COLO829 (cell line): ENCODE measurements at places on chromosomes 16 and 17.

GRCh38 chr17:2721603-2722002 lies 10.0 kb upstream of the CLUH start:
- no peak for DNase-seq

DNA sequence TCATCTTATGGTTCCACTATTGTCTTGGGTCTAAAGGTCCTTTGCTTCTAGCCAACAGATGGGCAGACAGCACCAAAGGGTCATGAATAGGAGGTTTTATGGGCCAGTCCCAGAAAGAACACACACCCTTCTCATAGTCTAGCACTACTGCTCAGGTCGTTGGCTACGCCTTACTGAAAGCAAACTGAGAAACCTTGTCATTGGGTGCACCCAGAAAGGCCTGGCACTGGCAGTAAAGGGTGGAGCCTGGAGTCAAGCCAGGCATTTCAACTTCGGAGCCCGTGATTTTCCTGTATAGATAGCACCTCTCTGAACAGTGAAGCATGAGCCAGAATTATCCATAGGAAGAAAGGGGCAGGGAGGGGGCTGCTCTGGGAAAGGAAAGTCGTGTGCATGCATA lies 74.9 kb downstream of the VAT1L start:
- DNase-seq: no peak

- DNase-seq: peak; percentile 61
Observed at GRCh38 chr17:72976971-72977770, 115.3 kb downstream of the SLC39A11 start.

- peak; percentile 40 for DNase-seq
Observed at GRCh38 chr17:54992797-54993639, 24.5 kb downstream of the STXBP4 start.

DNA sequence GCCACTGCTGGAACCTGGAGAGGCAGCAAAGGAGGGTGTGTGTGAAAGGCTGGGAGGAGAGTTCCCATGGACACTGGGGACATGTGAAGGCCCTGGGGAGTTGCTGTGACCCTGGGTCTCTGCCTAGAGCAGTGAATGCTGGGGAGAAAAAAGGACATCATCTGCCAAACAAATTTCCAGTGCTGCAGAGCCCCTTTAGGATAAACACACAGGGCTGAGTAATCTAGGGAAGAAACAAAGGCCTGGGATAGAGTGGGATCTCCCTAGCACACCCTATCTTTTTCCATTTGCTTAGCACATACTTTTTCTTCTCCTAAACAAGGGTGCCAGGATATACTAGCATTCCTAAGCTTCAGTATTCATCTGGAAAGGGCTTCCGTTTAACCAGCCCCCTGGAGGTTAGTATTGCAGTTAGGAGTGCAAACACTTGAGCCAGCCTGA lies 3.3 kb upstream of the HIGD1B start:
- no peak for DNase-seq

- no peak for DNase-seq
Observed at GRCh38 chr17:69524854-69525253, 110.4 kb downstream of the MAP2K6 start.

DNA sequence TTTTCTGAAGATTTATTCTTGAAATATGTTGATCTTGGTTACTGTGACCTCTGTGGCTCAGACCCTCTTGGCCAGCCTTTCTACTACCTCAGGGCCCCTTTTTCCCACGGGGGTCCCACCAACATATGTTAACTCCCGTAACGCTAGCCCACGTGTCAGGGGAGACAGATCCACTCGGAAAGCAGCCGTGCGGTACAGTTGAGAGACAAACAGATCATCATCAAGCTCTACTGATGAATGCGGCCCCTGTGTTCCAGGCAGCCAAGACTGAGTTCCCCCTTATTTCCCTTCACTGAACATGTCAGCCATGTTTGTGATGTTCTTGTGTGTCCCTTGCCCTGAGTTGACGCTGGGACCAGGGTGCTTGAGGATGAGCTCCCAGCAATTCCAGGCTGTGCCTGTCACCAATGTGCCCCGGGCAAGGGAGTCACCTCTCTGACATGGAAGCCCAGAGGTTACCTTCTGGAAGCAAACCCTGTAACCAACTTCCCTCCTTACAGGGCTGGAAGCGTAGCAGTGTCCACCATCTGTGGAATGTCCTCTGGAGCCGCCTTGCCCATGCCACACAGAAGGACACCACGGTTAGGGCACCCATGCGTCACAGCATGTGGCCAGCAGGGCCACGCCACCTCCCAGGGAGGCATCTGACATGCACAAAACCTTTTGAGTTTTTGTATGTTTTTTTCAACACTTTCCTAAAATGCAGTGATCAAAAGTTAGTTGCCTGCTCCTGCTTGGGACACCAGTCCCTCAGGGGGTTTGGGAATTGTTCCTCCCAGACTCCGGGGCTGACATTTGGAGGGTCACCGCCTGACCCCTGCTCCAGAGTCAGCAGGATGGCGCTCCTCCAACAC lies 193.7 kb upstream of the CHMP6 start:
- no peak for DNase-seq

GRCh38 chr16:57036945-57037344 lies 47.6 kb downstream of the NLRC5 start:
- DNase-seq: no peak

- DNase-seq: no peak
Observed at GRCh38 chr17:77282524-77283515, 142.1 kb downstream of the SEC14L1 start.

- no peak for DNase-seq
Observed at GRCh38 chr17:75273977-75274708, 3.1 kb upstream of the MIF4GD start.

DNA sequence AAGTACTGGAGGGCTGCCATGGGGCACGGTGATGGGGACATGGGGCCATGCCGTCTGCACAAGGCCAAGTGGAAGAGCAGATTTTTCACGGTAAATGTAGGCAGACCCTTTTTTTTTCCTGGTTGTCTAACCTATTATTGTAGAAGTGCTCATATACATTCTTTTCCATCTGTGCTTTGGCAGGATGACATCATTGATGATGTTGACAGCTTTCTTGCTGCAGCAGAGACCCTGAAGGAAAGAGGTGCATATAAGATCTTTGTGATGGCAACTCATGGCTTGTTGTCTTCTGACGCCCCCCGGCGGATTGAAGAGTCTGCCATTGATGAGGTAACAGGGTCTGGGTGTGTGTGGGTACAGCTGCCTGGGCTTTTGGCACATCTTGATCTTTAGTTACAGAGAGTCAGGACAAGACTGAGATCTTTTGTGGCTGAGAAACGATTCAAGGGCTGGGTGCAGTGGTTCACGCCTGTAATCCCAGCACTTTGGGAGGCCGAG lies 23.3 kb upstream of the SLC5A10 start:
- no peak for DNase-seq

DNA sequence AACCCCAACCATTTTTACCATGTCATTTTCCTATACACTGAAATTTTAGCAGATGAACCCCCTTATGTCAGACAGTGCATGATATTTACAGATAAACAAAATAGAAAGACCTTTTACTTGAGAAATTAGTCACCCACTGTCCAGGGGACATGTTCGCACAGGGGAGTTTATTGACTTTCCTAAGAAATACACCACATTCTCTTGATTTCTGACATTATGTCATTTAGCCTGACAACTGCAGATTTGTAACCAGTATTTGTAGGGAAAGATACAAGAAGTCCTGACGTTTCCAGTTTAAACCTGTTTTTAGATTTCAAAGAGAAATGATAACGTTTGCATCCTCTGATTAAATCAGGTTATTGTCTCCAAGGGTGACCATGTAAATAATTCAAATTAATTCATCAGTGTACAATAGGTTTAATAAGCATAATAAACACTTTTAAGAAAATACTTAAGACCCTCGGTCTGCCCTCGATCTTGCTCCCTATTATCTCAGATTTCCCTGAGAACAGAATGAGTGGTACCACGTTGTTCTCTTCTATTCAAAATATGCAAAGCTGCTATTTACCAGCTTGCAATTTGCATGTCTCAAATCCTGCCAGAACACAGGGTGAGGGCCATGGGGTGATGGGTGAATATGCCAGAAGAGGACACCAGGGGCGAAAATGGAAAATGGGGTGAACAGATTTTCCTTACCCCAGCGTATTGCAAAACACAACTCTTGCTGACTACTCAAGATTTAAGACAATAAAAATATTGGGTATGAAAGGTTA lies 2.1 kb upstream of the LYRM9 start:
- no peak for DNase-seq

- DNase-seq: no peak
Observed at GRCh38 chr17:66056148-66056547, 135.8 kb downstream of the CEP112 start.

GRCh38 chr16:56277075-56277474 lies 85.8 kb downstream of the GNAO1 start:
- DNase-seq: no peak

DNA sequence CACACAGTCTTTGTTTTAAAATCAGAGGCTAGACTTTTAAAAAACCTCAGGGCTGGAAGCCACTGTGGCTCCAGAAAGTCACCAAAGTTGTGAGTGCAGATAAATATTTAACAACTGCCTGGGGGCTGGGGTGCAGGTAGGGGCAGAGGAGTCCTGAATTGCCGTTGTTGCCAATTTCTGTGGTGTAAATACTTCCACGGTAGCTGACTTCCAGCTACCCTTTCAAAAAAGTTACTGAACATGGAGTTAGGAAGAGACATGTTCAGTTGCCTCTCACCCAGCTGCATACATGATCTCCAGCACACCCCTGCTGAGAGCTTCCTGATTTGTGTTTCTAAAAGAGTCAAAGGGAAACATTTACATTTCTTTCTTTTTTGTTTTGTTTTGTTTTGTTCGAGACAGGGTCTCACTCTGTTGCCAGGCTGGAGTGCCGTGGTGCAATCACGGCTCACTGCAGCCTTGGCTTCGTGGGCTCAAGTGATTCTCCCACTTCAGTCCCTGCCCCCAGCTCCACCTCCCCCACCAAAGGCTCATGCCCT lies 58.7 kb downstream of the PLXDC1 start:
- no peak for DNase-seq

GRCh38 chr16:4702466-4702808 lies 9.1 kb downstream of the NUDT16L1 start:
- DNase-seq: no peak

- DNase-seq: no peak
Observed at GRCh38 chr16:12426122-12426521, 377.6 kb downstream of the CPPED1 start.

DNA sequence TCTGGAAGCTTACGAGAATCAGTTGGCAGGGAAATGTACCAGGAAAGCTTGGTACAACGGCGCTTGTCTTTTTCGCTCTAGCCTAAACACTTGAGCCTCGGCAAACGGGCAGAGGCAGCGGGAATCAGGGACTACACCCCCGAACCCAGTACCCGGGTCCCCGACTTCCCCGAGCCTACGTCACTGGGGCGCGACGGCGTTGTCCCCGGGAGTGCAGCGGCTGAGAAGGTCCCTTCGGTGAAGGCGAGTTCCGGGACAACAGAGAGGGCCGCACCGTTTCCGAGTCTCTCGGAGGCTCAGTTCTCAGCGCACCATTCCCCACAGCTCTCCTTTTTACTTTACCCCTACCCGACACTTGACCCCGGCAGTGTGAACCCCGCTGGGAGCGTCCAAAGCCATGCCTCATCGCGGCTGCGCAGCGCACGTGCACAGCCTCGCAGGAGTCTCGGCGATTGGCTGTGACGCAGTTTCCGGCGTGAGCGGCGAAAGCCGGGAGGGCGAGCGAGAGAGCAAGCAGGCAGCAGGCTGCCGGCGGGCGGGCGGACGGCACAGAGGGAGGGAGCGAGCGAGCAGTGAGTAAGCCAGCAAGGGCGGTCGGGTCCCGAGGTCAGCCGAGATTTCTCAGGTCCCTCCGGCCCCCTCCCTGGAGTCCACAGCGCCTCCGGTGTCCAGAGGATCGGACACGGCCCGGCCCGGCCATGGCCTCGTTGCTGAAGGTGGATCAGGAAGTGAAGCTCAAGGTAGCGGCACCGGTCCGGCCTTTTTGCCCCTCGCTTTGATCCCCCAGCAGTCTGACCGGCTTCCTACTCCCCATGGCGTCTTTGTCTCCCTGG lies at the start of gene PSME3:
Gene PSME3, plus strand, starts transcription at position 464 of the 833 bp plus-strand sequence. Its CDS starts 235 bp downstream, at position 699.
- peak; percentile 90 for DNase-seq

DNA sequence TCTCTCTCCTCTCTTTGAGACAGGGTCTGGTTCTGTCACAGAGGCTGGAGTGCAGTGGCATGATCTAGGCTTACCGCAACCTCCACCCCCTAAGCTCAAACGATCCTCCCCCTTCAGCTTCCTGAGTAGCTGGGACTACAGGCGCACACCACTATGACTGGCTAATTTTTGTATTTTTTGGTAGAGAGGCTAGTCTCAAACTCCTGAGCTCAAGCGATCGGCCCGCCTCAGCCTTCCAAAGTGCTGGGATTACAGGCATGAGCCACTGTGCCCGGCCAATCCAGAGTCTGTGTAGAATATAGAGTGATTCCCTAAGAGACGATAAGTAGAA lies 65.8 kb upstream of the RPH3AL start:
- DNase-seq: no peak

- DNase-seq: no peak
Observed at GRCh38 chr17:15480204-15480603, 12.8 kb upstream of the CDRT4 start.

DNA sequence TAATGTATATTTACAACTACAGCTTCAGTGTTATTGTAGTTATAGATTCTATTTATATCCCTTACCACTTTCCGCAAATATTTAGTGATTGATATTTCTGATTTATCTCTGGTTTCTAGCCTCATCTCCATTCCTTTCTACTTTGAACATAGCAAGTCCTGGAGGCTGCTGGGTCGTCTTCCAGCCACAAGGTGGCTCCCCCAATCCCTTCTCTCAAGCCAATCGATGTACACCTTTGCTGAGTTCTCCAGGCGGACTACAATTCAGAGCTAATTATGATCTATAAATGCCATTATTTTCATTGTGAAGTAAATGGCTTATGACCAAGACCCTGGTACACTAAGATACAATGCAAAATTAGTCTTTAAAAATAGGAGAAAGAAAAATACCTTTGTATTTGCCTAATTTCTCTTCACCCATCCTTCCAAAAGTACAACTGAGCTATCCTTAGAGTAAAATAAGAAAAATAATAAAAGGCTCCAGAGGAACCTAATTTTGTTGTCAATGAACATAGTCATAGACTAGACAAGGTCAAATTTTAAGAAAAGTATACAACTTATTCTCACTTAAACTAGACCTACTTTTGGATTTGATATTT lies 122.1 kb downstream of the SKAP1 start:
- peak; percentile 28 for DNase-seq

DNA sequence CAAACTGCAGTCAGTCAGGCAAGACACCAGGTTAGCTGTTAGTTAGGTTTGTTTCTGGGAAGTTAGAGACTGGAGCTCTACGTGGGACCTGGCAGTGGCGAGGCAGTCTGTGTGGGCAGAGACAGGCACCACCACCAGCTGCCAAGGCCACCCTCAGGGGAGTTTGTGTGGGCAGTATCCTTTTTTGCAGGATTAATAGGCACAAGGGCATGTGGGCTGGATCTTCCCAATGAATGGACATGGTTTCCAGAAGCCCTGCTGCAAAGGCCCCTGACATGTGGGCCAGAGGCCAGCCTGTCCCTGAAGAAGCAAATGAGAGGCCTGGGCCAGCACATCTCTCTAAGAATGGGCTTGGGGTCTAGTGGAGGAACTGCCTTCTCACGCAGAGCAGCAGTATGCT lies 19.2 kb upstream of the SREBF1 start:
- peak; percentile 68 for DNase-seq

GRCh38 chr17:41792845-41793783 lies 6.6 kb upstream of the JUP start:
- DNase-seq: peak; percentile 28

- DNase-seq: no peak
Observed at GRCh38 chr17:6800422-6801027, 24.5 kb downstream of the FBXO39 start.
